ENCODE measurements at places on chromosomes 16 and 17.

DNA sequence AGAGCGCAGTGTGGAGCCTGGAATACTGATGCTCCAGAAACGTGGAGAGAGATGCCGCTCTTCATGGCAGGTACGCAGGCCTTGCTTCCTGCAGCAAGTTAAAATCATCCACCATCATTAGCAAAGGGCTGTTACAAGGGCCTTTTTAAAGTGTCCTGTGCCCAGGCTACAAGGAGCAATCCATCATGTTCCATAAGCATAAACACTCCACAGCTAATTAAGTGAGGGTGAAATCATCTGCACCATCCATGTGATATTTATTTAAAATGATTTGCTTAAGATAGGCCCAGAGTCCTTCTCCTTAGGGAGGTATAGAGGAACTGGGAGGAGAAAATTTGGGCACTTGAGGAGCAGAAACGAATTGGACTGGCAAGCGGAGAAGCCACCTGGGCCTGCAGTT, 372.1 kb downstream of the XYLT1 start:
- DNase-seq = no peak

GRCh38 chr16:56662357-56663354, 4.9 kb downstream of the MT1F start:
- no peak for DNase-seq

- no peak for DNase-seq
Measured at GRCh38 chr17:34503528-34504195, 75.7 kb upstream of the TMEM132E start.

- no peak for DNase-seq
Measured at GRCh38 chr16:51312363-51313150, 161.5 kb upstream of the SALL1 start.

DNA sequence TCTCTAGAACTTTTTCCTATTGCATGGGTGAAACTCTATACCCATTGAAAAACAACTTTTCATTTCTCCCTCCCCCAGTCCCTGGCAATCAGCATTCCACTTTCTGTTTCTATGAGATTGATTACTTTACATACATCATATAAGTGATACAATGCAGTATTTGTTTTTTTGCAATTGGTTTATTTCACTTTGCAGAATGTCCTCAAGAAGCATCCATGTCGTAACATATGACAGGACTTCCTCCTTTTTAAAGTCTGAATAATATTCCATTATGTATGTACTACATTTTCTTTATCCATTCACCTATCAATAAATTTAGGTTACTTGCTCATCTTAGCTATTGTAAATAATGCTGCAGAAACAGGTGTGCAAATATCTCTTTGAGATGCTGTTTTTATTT, 8.8 kb downstream of the IL21R start:
- DNase-seq = no peak

DNA sequence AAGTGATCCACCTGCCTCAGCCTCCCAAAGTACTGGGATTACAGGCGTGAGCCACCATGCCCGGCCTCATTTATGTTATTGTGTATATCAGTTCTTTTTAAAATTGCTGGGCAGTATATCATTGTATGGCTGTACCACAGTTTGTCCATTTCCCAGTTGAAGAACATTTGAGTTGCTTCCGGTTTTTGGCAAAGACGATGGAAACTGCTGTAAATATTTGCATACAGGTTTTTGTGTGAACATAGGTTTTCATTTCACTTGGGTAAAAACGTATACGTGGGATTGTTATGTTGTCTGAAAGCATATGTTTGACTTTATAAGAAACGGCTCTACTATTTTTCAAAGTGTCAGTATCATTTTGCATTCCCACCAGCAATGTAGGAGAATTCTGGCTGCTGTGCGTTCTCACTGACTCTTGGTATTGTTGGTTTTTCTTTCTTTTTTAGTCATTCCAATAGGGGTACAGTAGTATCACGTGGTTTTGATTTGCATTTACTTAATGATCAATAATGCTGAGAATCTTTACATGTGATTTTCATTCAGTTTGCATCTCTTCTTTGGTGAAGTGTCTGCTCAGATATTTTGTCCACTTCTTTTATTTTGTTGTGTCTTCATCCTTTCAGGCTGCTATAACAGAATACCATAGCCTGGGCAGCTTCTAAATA, 63.2 kb upstream of the GOT2 start:
- no peak for DNase-seq

DNA sequence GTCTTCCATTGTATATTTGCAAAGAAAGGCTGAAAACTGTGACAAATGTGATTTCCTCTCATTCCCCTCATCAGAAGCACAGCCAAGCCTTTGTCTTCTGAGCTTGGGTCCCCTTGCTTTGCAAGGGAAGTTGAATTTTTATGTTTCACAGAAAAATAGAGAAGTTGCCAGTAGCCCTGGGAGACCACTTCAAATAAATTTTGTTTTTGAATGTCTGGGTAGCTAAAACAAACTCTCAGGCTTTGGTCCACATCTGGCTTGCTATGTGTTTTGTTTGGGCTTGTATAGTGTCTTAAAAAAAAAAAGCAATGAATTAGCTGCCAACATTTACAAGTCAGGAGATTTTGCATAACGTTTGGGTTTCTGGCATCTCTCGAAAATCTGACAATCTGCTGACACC, 24.1 kb downstream of the PIK3R6 start:
- no peak for DNase-seq

GRCh38 chr17:69972251-69972650, 102.8 kb upstream of the KCNJ16 start:
- no peak for DNase-seq

DNA sequence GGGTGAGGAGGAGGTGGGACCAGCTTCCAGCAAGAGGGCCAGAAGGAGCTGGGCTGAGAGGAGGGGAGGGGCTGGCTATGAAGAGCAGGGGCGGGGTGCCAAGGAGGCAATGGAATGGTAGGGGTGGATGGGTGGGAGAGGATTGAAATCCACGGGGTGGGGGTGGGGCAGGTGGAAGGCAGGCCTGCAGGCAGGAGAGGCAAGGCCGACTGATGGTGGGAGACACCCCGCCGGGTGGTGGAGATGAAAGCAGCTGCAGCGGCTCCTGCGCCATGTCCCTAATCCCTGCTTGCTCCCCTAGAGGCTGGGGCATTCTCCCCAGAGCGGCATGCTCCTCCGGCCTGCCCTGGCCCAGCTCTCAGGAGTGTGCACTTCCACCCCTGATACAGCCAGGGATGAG, 27.8 kb upstream of the TAC4 start:
- DNase-seq = no peak

GRCh38 chr16:8740775-8741355, 56.6 kb downstream of the TMEM186 start:
- DNase-seq = no peak

GRCh38 chr16:65284626-65285025, 162.8 kb upstream of the CDH11 start:
- no peak for DNase-seq

DNA sequence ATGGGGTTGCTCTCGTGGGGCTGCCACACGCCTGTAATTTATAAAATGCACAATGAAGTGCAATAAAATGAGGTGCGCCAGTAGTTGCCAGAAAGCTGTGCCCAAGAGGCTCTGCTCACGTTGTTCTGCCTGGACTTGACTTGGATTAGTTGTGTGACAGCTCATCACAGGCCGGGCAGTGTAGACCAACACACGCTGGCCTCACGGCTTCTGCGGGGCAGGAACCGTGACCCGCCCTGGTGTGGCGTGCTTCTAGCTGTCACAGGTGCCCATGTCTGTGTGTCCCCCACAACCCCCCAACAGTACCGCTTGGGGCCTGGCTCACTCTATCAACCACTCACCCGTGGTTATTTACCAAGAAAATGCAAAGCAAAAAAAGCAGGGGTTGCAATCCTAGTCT, 112.2 kb upstream of the ZNF750 start:
- no peak for DNase-seq

- no peak for DNase-seq
Measured at GRCh38 chr16:22217890-22218730, 12.0 kb downstream of the EEF2K start.
